ENCODE measurements at places on chromosomes 7 and 10. TPM values are rescaled to one million over a fixed set of nuclear protein-coding genes. Genes with fewer than 3 reads are reported as not detected.

DNA sequence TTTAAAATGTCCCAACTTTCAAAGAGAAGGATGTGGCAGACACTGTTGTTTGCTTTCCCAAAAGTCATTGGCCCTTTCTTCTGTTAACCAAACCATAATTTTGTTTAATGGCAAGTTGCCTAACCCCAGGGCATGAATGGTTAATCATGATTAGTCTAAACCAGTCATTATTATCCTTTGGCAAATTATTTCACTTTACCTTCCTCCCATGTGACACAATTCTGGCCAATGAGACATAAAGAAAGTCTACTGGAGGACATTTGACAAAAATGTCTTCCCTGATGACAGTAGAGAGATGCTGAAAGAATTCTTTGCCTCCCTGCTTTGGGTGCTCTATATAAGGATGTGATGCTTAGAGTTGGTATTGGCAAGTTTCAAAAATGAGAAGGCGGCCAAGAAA, 101.9 kb downstream of the PODXL start:
- DNase-seq, result no peak

- no peak for DNase-seq
Observed at GRCh38 chr10:13734151-13734550, 147.4 kb downstream of the PRPF18 start.

DNA sequence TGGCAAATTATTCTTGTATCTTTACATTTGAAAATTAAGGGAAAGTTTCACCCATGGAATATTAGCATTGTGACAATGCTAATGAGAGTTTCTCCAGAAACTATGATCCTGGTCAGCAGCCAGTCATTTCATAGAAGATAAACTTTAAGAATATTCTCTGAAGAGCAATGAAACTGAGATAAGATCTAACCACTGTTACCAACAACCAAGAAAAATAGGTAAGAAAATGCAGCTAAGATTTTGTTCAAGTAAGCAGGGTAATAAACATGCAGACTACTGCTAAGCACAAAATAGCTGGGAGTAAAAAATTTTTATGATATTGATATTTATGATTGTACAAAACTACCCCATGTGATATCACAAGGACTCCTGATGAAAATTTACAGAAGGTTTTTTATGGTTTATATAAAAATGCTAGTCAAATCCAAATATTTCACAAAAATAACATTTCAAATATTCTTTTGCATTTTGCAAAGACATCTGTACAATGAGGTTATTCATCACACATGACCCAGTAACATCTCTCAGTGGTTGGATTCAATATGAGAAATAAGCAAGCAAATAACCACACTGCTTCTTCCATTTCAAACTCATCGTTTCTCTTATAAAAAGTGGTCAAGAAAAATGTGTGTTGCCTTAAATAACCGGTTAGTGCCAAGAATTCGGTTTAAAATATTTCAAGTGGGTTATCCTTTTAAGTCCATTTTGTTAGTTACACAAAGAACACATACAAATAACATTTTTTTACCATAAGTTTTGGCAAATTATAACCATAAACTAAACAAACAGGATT, 251.6 kb downstream of the DIP2C start:
- DNase-seq, result no peak

DNA sequence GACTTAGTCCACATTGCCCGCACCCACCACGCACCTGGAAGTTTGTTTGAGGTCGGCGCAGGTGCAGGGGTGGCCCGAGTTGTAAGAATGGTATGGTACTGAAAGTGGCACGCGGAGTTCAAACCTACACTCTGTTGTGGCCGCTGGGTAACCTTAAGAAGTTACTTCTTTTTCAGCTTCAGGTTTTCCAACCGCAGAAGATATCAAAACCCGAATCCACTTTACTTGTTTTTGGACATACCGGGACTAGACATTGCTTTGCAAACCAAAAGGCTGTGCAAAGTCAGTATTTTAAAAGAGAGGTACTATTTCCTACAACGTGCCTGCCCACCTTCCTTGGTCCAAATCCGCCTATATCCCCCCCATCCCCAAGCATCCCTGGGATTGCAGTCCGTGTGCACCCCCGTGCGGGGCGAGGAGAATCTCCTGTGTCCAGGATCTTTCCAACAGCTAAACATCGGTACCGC, 1.0 kb downstream of the IGFBP3 start:
- no peak for DNase-seq

GRCh38 chr10:34116220-34116641, 698.9 kb downstream of the PARD3 start:
- no peak for DNase-seq

DNA sequence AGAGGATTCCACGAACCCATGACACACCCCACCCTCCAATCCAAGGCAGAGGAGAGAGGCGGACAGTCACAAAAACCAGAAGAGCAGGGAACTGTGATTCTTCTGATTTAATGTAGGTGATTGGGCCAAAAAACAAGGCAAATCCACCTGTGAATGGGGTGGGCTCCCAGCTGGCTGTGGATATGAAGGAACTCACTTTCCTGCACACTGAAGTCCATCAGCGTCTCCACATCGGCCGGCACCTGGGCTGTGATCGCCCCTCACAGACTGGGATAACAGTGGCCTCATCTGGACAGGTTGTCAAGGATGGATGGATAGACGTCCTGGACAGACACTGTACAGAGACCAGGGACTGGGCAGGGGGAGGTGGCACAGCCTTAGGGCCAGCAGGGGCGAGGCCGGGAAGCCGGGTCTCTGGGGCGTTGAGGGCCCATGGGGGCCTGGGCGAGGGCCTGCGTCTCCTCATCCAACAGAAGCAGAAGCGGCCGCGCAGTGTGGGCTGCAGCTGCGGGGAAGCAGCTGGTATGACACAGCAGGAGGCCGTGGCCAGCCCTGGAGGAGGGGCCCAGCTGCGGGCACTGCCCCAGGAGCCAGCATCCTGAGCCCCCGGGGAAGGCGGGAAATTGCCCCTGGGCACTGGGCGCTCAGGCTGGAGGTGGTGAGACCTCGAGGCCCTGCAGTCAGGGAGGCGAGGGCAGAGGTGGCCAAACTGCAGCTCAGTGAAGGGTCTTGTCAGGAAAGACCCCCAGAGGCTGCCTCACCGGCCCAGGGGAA, 54.2 kb downstream of the DIP2C start:
- DNase-seq, result no peak

DNA sequence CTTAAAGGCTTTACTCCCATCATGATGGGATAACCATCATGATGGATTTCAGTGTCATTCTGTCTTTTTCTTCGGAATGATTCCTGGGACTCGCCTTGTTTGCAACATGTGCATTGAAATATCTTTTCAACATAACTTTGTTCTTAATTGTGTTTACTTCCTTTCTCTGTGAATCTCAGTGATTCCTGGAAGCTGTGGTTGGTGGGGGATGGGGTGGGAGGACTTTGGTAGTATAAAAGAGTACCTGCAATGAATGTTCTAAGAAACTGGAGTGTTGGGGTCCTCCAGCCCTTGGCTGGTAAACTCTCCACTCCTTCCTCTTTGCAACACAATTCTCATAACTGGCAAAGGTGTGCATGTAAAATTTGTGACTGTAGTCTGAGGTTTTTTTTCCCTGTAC, 11.5 kb upstream of the SH2D4B start:
- DNase-seq, result no peak

DNA sequence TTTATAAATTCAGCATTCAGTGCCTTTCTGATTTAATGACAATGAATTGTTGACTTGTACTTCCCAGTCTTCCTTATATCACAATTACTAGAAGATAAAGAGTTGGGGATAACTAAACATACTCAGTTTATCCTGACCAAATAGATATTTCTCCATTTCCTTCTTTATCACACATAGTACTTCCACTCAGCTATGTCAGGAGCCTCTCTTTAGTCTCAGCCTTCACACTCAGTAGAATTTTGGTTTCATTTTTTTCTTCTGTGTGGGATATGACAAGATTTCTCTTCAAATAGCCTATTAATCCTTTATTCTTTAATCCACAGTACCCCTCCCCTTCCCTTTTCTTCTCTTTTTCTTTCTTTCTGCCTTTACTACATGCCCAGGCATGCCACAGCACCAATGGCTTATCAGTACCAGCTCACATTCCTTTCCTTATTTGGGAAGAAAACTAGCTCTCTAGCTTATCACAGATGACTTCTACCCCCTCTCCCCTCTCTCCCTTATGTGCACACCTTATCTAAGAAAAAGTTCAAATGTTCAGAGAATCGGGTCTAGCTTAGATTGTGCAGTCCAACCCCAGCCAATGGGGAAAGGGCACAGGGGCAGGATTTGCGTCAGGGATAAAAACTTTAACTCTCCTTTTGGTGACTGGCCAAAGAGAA, 109.0 kb downstream of the PHF14 start:
- no peak for DNase-seq

- no peak for DNase-seq
Observed at GRCh38 chr7:131056007-131056406, 271.7 kb upstream of the MKLN1 start.

DNA sequence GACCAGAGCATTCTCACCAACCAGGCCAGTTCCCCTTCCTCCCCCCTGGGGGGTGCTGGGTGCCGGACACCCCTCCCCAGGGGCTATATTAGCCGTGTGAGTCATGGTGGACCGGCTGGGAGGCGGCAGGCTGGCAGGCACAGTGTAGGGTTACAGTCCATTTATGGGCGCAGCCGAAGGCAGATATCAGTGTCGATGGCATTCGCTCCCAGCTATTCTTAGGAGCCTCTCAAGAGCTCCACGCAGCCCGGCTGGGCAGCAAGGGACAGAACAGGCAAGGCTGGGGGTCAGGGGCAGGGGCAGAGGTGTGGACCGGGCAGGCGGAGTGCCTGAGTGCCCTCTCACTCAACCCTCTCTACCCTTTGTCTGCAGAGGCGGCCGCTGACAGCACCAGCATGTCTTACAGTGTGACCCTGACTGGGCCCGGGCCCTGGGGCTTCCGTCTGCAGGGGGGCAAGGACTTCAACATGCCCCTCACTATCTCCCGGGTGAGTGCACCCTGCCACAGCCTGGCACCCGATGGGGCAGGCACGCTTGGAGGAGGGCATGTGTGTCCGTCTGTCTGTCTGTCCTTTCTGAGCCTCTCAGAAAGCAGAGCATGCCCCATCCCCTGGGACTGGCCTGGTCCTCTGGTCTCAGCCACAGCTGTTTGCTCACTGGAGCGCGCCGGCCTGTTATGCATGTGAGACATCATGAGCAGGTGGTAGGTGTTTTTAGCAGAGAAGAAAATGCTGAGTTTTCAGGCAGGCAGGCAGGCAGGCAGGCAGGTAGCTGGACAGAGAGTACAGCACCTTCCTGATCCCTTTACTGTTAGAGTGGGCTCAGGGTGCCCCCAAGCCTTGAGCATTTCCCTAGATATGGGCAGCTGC, at the start of gene LDB3:
LDB3 (plus strand) TSS at position 215 of the 869 bp plus-strand sequence; CDS start at position 396, 181 bp downstream.
- DNase-seq, result no peak

- DNase-seq, result peak; percentile 61
Observed at GRCh38 chr10:90306187-90306586, 551.7 kb downstream of the HTR7 start.

DNA sequence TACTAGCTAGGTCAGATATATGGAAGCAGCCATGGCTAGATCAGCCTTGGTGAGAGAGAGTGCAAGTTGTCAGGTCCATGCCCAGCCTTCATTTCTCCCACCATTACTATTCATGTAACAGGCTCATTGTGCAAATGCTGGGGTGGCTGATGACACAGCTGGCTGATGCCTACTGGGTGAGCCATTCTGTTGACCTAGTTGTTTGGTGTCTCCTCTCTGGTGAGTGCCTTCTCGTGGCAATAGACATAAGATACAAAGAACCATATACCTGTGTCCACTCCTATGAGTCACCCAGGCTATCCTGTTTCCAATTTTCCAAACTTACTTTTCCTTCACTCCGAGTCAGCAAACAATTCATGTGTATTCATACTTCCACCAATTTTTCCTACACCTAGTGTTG, 46.0 kb downstream of the ZNF25 start:
- no peak for DNase-seq

DNA sequence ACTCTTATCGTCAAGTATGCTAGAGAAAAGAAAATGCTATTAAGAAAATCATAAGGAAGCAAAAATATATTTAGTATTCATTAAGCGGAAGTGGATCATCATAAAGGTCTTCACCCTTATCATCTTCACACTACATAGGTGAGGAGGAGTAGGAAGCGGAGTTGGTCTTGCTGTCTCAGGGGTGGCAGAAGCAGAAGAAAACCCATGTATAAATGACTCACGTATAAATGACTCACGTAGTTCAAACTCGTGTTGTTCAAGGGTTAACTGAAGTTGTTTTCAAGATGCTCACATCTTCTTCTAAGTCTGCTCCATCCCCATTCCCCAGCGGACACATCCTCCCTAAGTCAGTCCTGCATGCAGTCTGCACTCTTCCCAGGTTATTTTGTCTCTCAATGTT, 72.4 kb downstream of the SFMBT2 start:
- DNase-seq, result no peak

GRCh38 chr10:128095753-128096469, 30.3 kb downstream of the MKI67 start:
- DNase-seq, result no peak

DNA sequence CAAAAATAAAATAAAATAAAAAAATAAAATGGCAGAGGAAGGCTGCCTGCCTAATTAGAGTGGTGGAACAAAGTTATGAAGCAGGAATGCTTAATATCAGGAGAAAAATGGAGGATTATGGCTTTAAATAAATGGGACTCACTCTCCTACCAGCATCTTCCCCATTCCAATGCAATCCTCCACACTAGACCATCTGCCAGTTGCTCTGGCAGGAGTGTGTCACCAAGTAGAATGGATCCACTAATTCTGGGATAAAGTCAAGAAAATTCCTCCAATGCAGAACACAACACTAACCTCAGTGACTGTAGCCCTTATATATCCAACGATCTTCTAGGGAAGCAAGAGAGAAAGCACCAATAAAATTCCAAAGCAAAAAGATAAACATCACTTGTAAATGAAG, 112.5 kb upstream of the ARID5B start:
- no peak for DNase-seq

- DNase-seq, result no peak
Observed at GRCh38 chr7:25239888-25240287, 11.6 kb upstream of the NPVF start.

GRCh38 chr7:29035044-29035740, 77.1 kb upstream of the TRIL start:
- peak; percentile 95 for DNase-seq

DNA sequence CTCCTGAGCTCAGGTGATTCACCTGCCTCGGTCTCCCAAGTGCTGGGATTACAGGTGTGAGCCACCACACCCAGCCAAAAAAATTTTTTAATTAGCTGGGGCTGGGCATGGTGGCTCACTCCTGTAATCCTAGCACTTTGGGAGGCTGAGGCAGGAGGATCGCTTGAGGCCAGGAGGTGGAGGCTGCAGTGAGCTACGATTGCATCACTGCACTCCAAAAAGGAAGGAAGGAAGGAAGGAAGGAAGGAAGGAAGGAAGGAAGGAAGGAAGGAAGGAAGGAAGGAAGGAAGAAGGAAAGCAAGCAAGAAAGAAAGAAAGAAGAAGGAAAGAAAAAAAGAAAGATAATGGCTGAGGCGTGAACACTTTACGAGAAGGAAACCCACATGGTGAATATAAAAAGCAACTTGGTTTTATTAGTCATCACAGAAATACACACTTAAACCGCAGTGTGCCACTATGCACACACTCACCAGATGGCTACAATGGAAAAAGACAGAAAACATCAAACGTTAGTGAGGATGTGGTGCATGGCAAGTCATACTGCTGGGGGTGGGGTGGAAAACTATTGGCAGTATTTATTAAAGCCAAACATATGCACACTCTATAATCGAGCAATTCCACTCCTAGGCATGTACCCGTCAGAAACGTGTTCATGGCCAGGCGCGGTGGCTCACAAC, 4.4 kb upstream of the CCL26 start:
- DNase-seq, result peak; percentile 52

SPDYE9 gene
- not detected for total RNA-seq

ANKRD61 gene
- total RNA-seq, result not detected

OR6V1 gene
- not detected for total RNA-seq

ERVW-1 gene
- total RNA-seq, result not detected

RASSF4 gene
- 6.1 TPM for total RNA-seq

ASAH2 gene
- 0.22 TPM for total RNA-seq

WNT16 gene
- total RNA-seq, result not detected

ZNF722 gene
- total RNA-seq, result not detected

WNT2 gene
- not detected for total RNA-seq

Data from lung microvascular endothelial cell (primary cell).